ENCODE measurements at places on chromosomes 7 and 10.

DNA sequence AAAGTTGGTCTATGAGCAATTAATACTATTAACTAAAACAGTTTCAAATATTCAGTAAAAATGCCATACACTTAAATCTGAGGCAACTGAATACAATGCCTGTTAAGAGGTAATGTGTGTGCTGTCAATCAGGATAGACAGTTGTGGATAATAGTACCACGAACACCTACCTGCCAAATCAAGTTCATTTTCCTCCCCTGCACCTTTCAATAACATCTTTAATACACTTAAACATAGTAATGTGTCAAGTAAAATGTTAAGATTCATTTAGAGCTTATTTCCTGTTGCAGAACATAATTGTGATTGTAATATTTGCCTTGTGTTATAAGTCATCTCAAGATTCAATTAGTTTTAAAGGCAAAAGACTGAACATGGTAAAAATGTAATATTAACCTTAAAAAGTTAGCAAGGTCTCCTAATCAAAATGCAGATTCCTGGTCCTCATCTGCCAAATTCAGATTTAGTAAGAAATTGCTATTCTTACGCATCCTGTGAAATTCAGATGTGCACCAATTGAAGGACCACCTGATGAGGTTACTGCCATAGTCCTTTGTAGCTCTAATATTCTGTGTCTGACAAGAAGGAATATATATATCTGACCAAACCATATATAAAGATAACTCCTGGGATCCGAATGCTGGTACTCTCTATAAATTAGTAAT lies 37.1 kb downstream of the COL1A2 start:
- DNase-seq: no peak

- no peak for DNase-seq
Measured at GRCh38 chr10:95832216-95833041, 75.3 kb upstream of the CC2D2B start.

DNA sequence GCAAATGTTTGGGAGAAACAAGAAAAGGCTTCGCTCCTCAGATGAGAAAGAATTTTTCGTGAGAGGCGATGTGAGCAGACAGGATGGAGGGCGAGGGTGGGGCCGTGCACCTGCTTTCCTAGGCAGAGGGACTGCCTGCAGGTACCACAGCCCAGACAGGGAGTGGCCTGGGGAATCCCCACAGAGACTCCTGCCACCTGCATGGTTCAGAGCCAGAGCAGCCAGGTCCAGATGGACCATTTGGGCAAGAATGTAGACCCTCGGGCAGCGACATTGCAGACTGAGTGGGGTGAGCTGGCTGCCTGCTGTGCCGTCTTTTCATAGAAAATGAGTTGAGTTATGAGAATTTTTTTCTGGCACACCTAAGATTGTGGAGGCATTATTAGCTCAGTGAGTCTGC lies 216.8 kb downstream of the SNX10 start:
- DNase-seq: no peak

- DNase-seq: no peak
Measured at GRCh38 chr10:129921065-129921670, 42.9 kb downstream of the EBF3 start.

DNA sequence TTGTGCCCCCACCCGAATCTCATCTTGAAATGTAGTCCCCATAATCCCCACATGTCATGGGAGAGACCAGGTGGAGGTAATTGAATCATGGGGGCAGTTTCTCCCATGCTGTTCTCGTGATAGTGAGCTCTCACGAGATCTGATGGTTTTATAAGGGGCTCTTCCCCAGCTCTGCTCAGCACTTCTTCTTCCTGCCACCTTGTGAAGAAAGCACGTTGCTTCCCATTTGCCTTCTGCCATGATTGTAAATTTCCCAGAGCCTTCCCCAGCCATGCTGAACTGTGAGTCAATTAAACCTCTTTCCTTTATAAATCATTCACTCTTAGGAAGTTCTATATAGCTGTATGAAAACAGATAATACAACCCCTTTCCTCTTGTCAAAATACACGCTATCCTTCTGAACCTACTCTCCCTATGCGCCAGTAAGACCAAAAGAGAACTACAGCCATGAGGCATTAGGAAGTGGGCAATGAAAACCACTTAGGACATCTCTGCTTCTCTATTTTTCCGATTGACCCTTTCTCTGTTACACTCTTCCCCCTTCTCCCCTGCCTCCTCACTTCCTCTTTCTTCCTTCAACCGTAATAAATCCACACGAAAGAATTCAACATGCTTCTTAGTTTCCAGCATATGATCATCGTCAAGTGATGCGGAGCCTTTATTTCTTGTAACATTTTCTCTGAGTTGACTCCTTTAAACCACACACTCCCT lies 101.2 kb upstream of the WDR11 start:
- peak; percentile 53 for DNase-seq

DNA sequence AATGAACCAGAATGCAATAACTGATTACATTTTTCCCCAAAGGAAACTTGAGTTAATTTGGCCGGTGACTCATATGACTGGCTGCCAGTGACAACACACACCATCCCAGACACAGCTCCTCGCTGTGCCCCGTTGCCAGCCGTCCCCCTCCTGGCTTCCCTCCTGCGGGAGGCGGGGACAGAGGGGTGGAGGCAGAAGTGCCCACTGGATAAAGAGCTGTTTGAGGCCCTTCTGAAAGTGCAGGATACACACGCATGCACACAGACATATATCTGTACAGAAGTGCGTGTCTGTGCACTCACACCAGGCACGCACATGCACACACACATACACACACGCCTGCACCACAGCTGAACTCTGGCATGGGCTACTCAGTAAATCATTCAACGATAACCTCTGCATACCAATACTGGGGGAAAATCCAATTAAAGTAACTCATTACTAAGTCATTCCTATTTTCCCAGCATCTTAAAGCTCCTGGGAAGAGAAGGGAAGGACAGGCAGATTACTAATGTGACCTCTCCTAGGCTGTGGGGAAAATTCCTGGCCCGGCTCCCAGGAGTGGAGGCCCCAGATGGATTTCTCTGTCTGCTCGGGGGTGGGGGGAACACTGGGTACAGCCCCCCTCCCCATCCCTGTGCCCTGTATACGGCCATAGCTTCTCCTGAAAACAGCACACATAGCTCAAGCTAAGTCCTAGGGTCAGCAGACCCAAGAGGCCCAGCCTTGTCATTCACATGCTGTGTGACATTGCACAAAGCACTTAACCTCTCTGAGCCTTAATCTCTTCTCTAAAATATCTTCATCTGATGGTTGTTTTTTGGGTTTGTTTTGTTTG lies 52.3 kb upstream of the MYL10 start:
- DNase-seq: no peak

GRCh38 chr10:14727924-14728323 lies 46.8 kb downstream of the FAM107B start:
- DNase-seq: no peak

- DNase-seq: no peak
Measured at GRCh38 chr10:119303886-119304285, 96.5 kb downstream of the GRK5 start.

GRCh38 chr10:59517341-59517899 lies 155.1 kb upstream of the FAM13C start:
- DNase-seq: no peak

GRCh38 chr10:131205556-131205955 lies 106.0 kb downstream of the TCERG1L start:
- DNase-seq: no peak

DNA sequence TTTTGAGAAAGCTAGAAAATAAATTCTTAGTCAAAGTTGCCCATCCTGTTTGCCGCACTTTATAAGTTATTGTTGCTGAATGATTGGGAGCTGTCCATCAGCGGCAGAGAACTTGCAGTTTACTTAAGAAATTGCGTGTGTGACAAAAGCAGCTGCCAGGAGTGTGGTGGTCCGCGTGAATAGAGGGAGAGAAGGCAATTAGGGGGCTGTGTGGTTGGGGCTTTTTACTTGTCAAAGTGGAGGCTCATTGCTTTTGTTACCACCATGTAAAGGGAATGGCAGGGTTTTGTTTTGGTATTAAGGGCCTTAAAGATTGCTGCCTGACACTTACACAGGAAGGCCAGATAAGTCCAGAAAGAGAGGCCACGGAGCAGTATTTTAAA lies 177.8 kb downstream of the TCF7L2 start:
- no peak for DNase-seq

- peak; percentile 88 for DNase-seq
Measured at GRCh38 chr7:98420966-98421612, 20.2 kb upstream of the BAIAP2L1 start.

- DNase-seq: no peak
Measured at GRCh38 chr7:17773289-17773626, 167.0 kb downstream of the SNX13 start.

DNA sequence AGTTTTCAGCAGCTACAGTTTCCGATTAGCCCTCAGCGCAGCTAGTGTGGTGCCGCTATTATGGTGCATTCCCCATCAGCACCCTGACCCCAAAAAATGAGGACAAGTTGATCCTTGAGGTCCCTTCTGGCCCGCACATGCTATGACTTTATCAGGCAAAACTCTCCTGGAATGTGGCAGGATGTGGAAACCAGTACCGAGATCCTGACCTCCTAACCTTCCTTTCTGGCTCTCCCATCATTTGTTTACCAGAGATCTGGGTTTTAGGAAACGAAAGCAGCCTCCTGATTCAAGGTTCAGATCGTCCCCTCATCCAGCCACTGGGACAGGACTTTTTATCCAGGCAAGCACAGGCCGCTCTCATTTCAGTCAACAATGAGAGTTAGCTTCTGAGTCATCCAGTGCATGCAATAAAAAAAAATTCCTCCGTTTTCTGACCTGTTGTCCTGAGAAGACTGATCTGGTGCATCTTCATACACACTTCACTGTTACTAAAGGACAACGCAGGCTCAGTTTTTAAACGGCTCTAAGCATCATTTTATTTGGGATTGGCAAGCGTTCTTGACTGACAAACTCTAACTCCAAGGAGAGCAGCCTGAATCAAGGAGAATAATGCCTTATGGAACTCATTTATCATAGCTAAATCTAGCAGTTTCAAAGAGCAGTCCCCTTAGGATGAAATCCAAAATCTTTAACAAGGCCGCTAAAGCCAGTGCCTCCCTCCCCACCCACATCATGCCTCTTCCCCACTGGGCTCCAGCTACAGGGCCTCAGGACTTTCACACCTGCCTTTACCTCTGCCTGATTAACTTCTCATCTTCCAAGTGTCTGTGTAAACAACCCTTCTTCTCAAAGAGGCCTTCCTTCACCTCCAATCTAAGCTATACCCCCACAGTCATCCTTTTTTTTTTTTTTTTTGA lies 17.1 kb downstream of the PDLIM1 start:
- no peak for DNase-seq

GRCh38 chr10:49750546-49750945 lies 11.6 kb downstream of the OGDHL start:
- DNase-seq: no peak

GRCh38 chr7:99001482-99002147 lies 123.3 kb downstream of the TRRAP start:
- DNase-seq: no peak

DNA sequence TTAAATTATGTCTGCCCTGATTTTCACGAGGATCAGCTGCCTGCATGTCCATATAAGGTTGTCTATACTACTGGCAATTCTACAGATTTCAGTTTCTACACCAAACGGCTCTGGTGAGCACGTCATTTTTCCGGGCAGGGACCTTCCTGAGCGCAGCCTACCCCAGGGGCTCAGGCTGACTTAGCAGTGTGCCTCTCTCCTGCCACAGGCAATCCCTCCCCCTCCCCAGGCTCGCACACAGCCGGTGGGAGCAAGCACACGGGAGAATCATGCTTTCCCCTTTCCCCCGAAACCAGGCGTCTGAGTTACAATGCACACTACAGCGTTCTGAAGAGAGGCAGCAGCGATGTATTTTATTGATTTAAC lies 1.7 kb downstream of the KLF6 start:
- peak; percentile 67 for DNase-seq

DNA sequence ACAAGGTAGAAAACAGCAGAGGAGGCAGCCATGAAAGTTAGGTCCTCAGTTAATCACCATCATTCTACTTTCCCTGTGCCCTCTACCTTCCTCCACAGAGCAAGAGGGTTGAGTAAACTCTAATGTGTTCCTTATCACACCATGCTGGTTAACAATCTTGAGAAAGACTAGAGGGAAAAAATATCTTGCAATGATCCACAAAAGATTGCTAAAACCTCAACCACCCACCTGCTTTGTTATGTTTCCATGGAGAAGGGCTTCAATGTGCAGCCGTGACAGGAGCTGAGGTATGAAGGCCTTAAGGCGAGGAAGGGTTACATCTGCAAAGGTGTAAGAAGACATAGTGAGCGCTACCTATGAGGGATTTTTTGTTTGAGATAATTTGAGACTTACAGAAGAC lies 103.9 kb downstream of the IDE start:
- no peak for DNase-seq

GRCh38 chr10:22363305-22363704 lies 18.0 kb downstream of the SPAG6 start:
- DNase-seq: no peak

- no peak for DNase-seq
Measured at GRCh38 chr10:88523739-88524400, 59.2 kb downstream of the RNLS start.

DNA sequence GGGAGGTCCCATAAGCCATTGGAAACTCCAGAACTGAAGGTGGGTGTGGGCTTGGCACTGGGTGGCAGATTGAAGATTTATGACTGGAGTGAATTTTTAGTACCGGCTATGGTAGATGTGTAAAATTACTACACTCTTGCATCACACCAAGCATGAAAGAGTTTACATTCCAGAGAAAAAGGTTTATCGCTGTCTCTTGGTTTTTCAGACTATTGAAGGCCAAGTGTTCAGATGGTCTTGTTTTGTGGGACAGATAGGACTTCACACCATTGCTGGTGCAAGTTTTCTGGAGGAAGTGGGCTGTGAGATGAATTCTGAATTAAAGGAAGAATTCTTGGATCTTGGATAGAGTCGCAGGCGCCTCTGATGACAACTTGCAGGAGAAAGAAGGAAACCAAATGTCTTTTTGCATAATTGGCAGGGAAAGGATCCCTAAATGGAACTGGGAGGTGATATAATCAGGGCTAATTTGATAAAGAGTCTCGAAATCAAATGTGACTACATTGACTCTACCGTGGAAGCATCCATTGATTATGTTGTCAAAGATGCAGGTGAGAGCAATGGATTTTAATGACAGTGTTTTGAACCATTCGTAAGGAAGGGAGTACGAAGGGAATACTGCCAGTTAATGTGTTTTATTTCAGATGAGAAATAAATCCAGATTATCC lies 14.2 kb upstream of the NMT2 start:
- DNase-seq: no peak

DNA sequence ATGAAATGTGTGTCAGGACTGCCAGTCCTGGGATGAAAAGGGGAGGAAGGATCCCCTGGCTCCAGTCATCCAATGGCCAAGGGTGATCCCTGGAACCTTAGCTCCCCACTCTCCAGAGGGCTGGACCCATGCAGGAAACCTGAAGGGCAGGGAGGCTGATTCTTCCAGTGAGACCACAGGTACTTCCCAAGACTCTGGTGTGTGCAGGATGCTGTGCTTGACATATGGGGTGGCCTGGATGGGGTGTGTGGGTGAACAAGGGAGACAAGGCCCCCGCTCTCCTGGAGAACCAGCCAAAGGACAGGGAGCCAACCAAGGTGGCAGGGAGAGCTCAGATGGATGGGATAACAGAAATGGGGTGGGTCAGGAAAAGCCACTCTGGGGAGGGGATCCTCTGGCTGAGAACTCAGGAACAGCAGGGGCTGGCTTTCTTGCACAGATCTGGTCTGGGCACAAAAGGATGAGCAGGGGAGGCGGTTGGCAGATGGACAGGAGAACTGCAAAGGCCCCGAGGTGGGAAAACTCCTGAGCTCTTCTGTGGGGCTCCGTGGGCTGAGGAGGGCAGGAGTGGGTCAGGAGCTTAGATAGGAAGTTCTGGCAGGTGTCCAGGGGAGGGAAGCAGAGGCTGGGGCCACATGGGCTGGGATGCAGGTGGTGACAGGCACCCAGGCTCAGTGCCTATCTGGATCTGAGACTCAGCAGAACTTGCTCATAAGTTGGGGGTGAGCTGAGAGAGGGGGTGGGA lies 100.6 kb downstream of the ARHGAP22 start:
- no peak for DNase-seq
